ENCODE measurements at places on chromosomes 2 and 18. TPM values are rescaled to one million over a fixed set of nuclear protein-coding genes. Genes with fewer than 3 reads are reported as not detected.

Gene STAT4
- 7.6 TPM for polyA plus RNA-seq

Gene COL5A2
- polyA plus RNA-seq, result 161 TPM

DNA sequence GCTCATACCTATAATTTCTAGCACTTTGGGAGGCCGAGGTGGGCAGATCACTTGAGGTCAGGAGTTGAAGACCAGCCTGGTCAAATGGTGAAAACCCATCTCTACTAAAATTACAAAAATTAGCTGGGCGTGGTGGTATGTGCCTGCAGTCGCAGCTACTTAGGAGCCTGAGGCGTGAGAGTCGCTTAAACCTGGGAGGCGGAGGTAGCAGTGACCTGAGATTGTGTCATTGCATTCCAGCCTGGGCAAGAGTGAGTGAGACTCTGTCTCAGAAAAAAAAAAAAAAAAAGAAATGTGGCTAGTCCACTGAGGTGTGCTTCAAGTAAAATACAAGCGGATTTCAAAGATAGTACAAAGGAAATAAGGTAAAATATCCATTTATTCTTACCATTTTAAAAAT, 46.2 kb downstream of the RBKS start:
- no peak for DNase-seq

GRCh38 chr2:218884519-218884918, 3.9 kb downstream of the WNT10A start:
- no peak for DNase-seq

- no peak for DNase-seq
Measured at GRCh38 chr18:57301573-57302559, 50.5 kb upstream of the ST8SIA3 start.

DNA sequence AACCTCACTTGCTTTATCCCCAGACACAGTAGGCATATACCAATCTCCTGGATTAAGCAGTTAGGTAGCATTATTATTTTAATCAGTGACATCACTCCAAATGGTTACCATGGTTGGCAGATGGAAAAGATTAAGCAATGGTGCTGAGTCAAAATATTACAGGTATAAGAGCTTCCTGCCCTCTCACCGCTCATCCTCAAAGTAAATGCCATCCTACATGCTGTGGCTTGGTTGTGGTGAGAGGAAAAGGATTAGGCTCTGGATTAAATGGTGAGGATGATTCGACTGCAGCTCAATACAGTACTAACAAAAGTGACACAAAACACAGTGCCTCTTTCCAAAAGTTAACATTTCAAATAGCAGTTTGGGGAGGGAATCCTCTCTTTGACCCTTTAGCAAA, 108.9 kb upstream of the ACAA2 start:
- no peak for DNase-seq

Gene ASB18
- polyA plus RNA-seq, result not detected

Gene GKN2
- not detected for polyA plus RNA-seq

DNA sequence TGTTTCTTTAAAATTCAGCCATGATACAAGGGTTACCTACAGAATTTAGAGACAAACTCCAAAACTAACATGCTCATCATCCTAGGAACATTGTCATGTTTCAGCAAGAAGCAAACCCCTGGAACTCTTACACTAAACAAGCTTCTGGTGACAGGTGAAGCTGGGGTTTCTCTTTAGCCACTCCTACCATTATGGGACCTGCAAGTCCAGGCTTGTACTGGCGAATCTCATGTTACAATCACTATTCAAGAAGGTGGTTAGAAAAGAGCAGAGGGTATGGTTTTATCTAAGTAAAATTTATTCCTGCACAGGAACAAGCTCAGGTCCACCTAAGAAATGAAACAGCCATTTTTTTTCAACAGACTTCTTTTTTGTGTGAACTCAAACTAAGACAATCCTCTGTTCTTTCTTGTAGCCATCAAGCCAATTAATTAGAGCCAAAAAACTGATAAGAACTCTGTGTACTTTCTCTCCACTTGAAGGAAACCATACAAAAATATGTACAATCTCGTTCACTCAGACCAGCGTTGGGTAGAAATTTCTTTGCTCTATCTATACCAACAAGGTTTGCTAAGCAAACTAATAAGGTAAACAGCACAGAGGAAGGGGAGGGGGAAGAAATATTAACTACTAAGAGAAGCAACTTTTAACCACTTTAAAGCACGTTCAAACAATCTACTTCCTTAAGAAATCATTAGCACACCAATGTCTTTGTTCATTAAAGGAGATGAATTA, 63.3 kb upstream of the NEDD4L start:
- DNase-seq, result no peak

Gene PROKR1
- polyA plus RNA-seq, result 0.64 TPM

GRCh38 chr2:111045771-111046444, 74.8 kb upstream of the BCL2L11 start:
- DNase-seq, result no peak

DNA sequence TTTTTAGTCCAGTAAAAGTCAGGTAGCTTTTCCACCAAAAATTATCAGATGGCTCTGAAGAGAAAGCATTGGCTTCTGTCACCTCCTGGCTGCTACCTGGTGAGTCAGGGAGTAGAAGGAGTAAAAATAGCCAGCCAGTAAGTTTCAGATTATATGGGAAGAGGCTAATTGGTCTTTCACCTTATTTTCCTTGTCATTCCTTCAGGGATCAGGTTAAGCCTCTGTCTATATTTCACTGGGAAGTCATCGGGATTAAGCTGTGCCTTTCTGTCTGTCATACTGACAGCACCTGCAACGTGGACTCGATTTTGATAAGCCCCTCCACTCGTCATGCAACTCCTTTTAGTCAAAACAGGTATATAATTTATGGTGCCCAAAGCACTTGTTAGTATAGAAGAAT, 380.7 kb upstream of the CELF4 start:
- no peak for DNase-seq

- no peak for DNase-seq
Measured at GRCh38 chr2:134312482-134312881, 58.6 kb downstream of the MGAT5 start.

- DNase-seq, result no peak
Measured at GRCh38 chr2:42987112-42987922, 194.9 kb upstream of the HAAO start.

DNA sequence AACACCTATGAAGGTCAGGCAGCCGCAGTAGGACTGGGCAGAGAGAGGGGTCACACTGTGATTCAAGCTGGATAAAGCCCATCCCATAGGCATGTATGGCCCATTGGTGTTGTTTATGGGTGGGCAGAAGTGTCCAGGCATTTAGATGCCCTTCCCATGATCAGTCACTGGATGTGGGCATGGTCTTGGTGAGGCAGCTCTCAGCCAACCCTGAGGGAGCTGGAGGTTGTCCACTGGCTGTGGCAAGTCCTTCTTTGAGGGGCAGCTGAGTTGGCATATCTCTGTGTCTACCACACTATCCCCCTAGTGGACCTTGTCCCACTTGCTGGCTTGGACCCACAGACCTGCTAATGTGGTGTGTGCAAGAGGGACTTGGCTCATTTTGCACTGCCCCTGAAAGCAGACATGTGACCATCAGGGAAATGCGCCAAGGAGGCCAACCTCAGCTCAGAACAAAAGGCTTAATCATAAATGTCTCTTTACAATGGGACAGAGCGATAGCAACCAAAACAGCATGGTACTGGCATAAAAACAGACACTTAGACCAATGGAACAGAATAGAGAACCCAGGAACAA, 82.0 kb downstream of the TMEM17 start:
- no peak for DNase-seq

GRCh38 chr18:2997429-2997828, 15.5 kb downstream of the LPIN2 start:
- DNase-seq, result no peak

Gene CNNM4
- polyA plus RNA-seq, result 12.3 TPM

DNA sequence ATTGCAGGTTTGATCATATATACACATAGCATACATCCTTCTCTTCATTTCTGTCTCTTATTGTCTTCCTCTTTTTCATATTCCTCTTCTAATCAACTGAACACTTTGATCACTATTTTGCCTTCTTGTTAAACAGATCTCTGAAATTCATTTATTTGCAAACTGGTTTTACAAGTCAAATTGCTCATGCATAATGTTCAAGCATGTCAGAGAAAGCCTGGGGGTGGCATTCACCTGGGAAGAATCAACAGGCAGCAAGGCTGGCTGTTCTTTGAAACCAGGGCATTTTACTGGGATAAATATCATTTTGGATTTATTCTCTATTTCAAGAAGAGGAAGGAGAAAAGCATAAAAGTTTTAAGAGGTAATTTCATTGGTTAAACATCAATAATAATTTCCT, 66.9 kb upstream of the LRATD1 start:
- DNase-seq, result no peak

DNA sequence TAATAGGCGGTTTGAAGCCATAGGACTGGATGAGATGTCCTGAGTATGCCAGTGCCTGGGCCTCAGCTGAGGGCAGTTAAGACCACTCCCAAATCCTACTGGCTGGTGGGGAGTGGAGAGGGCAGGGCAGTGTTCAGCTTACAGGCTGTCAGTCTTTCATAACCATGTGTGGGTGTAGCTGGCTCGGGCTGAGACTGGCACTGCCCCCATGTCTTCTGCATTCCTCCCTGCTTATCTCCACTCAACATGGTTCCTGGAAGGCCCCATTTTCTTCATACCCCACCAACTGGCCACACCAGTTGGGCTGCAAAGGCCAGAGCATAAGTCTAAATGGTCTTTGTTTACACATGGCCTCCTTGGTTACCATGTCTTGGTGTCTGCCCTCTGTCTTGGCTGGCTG, 17.2 kb upstream of the IL37 start:
- no peak for DNase-seq

- no peak for DNase-seq
Measured at GRCh38 chr2:13091861-13092378, 375.2 kb downstream of the TRIB2 start.

DNA sequence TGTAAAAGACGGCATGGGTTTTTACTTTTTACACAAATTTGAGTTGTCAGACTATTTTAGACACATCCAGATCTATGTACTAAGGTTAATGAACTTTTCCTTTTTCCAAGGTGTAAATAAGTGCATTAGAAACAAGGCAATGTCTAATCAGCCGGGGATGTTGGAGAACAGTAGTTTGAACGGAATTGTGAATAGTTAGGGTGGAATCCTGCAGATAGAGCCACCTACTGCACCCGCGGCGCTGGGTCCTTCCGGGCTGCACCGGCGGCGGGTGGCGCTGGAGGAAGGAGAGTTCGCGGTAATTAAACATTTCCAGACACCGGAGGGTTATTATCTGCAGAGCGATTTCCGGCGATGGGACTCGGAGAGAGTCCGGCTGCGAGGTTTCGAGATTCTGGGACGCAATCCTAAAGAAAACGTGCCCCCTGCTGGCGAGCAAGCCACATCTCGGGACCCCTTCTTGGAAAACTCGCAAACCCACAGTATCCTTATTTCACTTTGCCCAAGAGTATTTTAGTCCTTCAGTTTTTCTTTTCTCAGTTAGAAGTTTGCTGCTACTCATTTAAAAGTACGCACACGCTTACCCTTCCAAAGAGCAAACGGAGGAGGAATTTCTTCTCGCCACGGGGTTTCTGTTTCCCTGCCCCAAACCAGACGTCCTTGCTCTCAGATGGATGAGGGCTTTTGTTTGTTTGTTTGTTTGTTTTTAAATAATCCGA, 4.5 kb upstream of the OSR1 start:
- peak; percentile 85 for DNase-seq

DNA sequence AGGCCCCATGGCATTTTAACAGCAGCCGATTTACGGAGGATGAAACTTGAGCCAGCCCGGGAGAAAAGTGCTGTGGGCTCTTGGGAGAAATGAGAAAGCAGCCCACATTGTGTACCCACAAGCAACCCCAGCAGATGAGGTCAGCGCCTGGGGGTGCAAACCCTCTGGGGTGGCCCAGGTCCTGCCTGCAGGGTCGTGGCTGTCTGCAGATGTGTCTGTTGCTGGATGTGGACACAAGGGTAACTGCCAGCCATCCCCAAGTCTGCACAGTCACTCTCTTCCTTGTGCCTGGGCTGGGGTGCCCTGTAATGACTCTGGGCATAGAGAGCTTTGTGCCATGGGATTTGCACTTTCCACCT, 170.8 kb downstream of the PRKCE start:
- DNase-seq, result no peak

Gene GPR75
- 3.4 TPM for polyA plus RNA-seq

GRCh38 chr2:26655611-26656195, 14.5 kb upstream of the CIB4 start:
- DNase-seq, result no peak

GRCh38 chr2:13650586-13651180, 933.9 kb downstream of the TRIB2 start:
- DNase-seq, result no peak

DNA sequence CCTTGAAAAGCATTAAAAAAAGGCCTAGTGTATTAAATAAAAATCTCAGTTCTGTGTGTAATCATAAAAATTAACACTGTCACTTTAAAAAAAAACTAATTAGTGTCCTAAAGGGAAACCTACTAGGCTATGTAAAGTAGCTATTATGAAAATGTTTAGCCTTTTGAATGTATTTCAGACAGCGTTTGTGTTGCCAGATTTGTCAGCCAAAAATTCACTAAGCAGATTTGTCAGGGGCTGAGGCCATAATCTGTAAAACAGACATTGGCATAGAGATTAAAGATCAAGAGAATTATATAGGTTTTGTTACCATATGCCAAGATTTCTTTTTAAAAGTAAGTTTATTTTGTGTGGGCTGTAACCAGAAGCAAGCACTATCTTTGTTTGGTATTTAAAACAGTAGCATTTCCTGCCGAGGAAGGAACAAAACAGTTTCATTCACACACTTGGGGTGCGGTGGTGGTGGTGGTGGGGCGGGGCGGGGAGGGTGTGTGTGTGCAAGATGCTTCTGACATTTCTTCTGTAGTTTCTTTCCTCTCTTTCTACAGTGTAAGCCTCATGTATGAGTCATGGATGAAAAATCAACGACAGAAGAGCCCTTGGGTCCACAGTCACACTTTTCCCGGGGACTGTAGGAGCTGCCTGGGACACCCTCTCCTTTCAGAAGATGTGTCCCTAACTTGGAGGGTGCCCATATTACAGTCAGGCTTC, 328.5 kb upstream of the FANCL start:
- DNase-seq, result no peak

- no peak for DNase-seq
Measured at GRCh38 chr2:111017034-111017622, 103.6 kb upstream of the BCL2L11 start.
